ENCODE measurements at places on chromosomes 6 and 20.
A peak's percentile ranks its signal among the peaks of the same experiment; 100 is the strongest.

GRCh38 chr6:122718616-122719015 is 60.9 kb upstream of the FABP7 start:
- DNase-seq, result no peak

GRCh38 chr20:24648481-24648880 is 179.1 kb downstream of the SYNDIG1 start:
- no peak for DNase-seq

- DNase-seq, result no peak
Observed at GRCh38 chr6:140440223-140440835, 1065.9 kb upstream of the CITED2 start.

DNA sequence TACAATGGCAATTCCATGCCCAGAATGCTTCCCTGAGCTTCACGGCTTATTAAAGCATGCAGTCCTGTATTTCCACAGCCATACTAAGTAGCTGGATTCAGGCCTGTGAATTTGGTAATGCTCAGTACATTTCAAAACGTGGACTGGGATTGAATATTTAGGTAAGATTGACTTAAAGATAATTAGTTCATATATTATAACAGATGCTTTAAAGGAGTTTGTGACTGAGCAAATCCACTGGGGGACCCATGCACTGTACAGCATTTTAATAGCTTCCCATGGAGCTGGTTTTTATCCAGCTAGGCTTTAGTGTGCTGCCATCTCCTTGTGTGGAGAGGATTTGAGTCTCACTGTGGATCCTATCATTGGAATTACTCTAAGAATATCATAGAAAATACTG is 420.9 kb upstream of the FLRT3 start:
- DNase-seq, result no peak

GRCh38 chr6:39929039-39929732 is 5.1 kb downstream of the MOCS1 start:
- DNase-seq, result no peak

DNA sequence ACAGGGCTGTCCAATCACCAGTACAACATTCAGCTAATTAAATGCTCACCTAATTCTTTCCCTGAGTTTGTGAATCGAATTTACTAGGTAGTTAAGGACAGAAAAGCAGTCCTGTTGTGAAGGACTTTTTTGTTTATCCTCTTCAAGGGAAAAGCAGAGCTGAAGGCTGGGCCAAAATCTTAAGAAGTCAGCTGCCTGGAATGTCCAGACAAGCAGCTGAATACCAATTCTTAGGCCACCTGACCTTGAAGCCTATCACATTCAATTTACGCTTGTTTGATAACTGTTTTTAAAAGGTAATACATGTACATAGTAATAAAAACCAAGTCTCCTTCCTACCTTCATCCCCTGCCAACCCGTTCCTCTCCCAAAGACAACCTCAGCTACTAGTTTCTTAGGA is 56.4 kb downstream of the UQCC1 start:
- DNase-seq, result no peak

DNA sequence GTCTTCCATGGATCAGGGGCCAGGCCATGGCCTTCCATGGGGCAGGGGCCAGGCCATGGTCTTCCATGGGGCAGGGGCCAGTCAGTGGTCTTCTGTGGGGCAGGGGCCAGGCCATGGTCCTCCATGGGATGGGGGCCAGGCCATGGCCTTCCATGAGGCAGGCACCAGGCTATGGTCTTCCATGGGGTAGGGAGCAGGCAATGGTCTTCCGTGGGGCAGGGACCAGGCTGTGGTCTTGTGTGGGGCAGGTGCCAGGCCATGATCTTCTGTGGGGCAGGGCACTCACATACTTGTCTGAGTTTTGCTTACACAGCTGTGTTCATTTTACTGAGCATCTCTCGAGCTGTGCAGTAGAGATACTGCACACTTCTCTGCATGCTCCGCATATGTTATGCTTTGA is 57.3 kb upstream of the THBS2 start:
- no peak for DNase-seq

DNA sequence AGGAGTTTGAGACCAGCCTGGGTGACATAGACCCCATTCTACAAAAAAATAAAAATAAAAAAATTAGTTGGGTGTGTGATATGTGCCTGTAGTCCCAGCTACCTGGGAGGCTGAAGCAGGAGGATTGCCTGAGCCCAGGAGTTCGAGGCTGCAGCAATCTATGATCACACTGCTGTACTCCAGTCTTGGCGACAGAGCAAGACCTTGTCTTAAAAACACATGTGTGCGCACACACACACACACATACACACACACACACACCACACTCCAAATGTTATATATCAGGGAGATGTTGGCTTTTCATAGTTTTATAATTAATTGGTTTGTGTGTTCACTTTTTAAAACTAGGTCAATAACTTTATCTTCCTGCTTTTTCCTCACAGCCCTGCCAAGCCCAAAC is 110.5 kb downstream of the RTN4IP1 start:
- no peak for DNase-seq

GRCh38 chr20:38143646-38144554 is 21.2 kb downstream of the TGM2 start:
- no peak for DNase-seq

DNA sequence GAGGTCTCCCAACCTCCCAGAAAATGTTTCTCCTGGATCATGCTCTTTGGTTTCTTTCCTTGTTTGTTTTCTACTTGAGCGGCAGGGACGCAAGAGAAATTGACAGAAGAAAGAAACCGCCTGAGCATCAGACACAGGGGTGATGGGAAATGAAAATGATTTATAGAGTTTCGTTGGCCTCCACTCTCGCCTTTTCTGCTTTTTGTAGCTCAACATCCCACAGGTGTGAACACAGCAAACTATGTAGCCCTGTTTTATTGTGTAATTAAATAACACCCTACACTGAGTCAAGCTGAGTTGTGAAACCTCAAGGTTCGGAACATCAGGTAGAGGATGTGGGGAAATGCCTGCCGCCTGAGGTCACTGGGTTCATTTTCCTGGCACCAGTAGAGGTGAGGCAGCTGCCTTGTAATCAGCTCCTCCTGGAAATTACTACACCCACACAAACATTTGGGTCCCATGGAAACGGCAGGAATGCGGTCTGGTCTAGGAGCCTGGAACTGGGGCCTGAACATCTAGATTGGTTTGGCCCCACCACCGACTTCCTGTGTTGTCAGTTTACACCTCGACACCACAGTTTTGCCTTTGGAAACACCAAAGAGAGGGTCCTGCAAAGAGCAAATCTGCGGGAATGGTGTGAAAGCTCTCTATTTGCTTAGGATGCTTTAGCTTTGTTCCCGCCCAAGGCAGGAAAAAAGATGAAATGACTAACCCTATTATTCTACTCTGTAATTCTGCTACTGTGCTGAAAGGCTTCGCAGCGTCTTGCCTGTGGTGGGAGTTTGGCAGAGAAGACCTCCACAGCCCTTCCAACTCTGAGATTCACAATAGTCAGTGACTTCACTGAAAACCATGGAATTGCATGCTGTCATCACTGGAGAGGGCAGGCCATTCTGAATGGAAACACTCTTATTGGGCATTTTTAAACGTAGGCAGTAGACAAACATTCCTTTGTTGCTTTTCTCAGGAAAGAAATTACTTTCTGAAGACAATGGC is 53.0 kb downstream of the ADAT2 start:
- DNase-seq, result no peak

GRCh38 chr6:65896140-65896539 is 189.1 kb upstream of the EYS start:
- no peak for DNase-seq

DNA sequence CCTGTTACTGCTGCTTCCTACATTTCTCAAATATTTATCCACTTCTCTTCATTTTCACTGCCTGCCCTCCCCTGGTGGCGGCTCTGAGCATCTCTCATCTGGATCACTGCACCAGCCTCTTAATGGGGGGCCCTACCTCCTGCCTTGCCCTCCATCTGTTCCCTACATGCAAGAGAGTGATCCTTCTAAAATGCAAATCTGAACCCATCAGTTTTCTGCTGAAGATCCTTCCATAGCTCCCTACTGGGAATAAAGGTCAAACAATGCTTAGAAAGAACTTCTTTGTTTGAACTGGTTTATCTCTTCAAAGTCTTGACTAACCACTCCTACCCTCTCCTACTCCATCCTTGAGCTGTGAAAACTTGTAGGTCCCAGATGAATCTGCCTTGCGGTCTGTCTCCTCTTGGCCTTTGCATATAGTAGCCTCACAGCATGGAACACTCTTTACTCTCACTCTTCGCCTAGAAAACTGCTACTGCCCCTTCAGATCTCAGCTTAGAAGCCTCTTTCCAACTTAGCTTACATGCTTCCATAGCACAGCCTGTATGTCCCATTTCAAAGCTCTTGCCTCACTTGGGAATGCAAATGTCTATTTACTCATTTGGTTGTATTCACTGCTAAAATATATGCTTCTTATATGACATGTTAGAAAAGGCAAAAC is 119.3 kb downstream of the QRSL1 start:
- DNase-seq, result no peak

GRCh38 chr6:63731930-63732329 is 96.3 kb downstream of the PHF3 start:
- DNase-seq, result no peak

DNA sequence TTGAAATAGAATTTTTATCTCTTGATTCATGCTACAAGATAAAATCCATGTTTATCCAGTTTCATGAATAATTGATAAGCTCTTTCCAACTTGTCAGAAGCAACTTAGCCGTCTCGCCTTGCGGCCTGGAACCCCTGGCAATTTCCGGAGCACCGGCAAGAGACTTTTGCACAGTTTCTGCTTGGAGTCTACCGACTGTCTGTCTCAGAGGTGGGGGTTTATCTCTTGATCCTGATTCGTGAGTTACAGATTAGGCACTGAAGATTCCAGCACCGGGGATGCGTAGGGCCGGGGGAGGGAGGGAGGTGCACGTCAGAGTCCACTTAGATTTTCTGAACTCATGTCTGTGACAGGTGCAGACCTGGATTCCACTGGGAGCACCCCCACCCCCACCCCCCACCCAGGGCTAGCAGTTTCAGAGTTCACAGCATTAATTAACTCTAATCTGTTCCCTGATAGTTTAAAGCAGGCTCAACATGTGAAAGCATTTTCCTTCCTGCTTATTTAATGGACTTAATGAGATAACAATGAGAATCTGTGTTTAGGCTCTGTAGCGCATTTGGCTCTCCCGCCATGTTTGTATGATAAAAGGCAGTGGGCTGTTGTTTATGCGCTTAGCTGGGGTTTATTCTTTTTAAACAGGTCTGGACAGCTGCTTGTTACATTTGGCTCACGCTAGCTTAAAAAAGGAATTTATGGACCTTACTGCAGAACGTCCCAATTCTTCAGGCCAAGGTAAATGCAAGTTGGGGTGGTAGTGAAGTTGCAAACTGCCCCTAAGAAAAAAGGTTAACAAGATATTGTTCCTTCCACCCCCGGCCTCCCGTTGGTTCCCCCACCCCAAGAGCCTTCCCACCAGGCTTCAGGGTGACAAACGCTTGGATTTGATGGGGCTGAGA is 8.1 kb upstream of the APCDD1L start:
- DNase-seq, result peak; percentile 33

GRCh38 chr6:151240036-151240685 is 394 bp downstream of the AKAP12 start:
- DNase-seq, result peak; percentile 83

DNA sequence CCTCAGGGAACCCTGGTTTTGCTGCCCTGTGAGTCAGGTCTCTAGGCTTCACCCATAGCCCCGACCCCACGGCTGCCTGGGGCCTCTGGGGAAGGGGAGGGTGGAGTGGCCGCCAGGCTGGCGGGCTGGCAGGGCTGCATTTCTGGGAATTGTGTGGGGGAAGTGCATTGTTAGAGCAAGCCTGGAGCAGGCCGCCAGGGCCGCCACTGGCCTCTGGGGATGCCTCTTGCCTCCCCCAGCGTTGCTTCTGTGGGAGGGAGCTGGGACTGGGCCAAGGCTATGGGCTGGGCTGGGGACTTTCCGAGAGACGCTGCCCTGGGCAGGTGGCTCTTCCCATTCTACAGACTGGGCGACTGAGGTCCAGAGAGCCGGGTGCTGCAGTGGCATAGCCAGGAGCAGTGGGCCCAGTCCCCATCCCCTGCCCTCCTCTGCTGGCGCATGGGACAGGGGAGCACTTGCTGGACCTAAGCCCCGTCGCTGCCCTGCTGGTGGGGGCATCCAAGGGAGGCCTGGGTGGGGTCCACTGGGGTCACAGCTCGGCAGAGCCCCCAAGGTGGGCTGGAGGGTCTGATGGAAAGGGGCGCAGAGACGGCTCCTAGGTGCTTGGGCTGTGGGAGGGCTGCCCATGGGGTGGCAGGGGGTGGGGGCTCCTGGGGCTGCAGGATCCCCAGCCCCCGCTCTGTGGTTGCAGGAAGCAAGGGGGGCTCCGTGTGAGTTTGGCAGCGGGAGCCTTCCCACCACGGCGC is 6.6 kb upstream of the SOX18 start:
- no peak for DNase-seq

GRCh38 chr6:143591441-143591840 is 79.9 kb upstream of the FUCA2 start:
- no peak for DNase-seq

GRCh38 chr20:51554538-51555165 is 12.1 kb upstream of the NFATC2 start:
- no peak for DNase-seq

- DNase-seq, result no peak
Observed at GRCh38 chr6:135212935-135213334, 31.8 kb downstream of the MYB start.

DNA sequence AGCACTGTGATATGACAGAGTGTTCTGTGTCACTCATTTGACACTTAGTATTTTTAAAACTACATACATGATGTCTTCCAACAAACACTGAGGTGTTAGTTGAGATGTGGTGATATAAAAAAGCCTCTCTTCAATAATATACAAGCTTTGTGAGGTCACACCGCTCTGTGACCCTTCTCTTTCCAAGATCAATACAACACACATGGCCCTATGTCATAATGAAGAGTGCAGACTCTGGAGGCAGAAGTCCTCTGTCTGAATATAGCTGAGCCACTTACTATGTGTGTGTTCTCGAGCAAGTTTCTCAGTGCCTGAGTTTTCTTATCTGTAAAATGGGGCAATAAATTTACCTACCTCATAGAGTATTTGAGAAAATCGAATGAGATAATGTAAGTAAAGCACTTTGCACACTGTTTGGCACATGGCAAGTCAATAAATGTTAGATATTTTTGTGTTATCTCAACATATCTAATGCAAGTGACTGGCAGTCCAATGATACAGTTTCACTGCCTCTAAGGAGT is 499.0 kb upstream of the MARCKS start:
- no peak for DNase-seq

GRCh38 chr20:36989797-36990196 is 38.3 kb upstream of the SAMHD1 start:
- DNase-seq, result no peak

DNA sequence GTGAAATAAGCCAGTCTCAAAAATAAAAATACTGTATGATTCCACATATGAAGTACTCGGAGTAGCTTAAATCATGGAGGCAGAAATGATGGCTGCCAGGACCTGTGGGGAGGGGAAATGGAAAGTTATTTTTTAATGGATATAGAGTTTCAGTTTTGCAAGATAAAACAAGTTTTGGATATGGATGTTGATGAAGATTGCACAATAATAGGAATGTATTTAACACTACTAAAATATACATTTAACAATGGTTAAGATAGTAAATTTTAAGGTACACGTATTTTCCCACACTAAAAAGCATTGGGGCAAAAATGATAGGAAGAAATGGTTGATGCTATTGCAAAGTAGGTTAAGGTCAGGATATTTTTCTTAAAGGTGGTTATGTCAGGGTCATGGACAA is 1058.9 kb upstream of the MAP3K7 start:
- no peak for DNase-seq

- DNase-seq, result no peak
Observed at GRCh38 chr6:123518441-123519188, 118.1 kb downstream of the TRDN start.

All from ureter (tissue), 1 donor.